ENCODE measurements at places on chromosomes 5 and 9. TPM values are rescaled to one million over a fixed set of nuclear protein-coding genes. Genes with fewer than 3 reads are reported as not detected.

Gene PCDHAC2
- 0.10 TPM for total RNA-seq

Gene NTNG2
- not detected for total RNA-seq

Gene SAPCD2
- 217 TPM for total RNA-seq

Gene SPINK7
- not detected for total RNA-seq

Gene AQP3
- total RNA-seq = 116 TPM

Gene KIF27
- total RNA-seq = 0.20 TPM

Gene ARL14EPL
- not detected for total RNA-seq

DNA sequence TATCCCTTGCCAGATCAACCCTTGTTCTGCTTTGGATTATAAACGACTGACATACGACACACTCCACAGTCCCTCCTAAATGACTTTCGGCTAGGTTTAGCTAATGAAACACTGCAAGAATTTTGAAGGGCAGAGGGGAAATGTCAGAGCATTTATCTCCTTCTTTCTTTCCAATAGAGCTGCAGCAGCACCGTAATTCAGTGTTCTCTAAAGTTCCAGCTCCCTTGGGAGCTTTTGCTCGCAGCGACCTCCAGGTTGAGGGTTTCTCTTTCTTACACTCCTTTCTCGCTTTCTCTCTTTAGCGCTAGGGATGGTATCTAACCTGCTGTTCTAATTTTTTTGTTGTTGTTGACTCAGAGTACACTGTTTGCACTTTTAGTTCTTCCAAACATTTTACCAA is 467.1 kb upstream of the ST8SIA4 start:
- no peak for DNase-seq

- no peak for DNase-seq
Measured at GRCh38 chr9:133113163-133113948, 7.7 kb downstream of the RALGDS start.

- no peak for DNase-seq
Measured at GRCh38 chr5:106408570-106408969, 1262.2 kb downstream of the EFNA5 start.

DNA sequence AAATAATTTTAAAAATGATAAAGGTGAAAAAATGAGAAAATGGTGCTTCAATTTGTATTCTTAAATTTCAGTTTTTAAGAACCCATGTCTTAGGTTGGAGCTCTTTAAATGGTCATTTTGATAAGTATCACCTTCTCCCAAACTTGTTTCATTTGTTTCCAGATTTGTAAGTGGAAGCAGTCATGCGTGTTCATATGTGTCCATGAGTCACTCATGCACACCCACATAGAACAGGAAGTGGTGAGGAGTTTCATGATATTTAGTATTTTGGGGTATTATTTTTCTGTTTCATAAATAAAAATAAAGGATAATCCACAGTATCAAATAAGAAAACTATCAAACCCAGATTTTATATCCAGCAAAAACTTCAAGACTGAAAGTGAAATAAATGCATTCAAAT is 570.4 kb upstream of the ST8SIA4 start:
- no peak for DNase-seq

DNA sequence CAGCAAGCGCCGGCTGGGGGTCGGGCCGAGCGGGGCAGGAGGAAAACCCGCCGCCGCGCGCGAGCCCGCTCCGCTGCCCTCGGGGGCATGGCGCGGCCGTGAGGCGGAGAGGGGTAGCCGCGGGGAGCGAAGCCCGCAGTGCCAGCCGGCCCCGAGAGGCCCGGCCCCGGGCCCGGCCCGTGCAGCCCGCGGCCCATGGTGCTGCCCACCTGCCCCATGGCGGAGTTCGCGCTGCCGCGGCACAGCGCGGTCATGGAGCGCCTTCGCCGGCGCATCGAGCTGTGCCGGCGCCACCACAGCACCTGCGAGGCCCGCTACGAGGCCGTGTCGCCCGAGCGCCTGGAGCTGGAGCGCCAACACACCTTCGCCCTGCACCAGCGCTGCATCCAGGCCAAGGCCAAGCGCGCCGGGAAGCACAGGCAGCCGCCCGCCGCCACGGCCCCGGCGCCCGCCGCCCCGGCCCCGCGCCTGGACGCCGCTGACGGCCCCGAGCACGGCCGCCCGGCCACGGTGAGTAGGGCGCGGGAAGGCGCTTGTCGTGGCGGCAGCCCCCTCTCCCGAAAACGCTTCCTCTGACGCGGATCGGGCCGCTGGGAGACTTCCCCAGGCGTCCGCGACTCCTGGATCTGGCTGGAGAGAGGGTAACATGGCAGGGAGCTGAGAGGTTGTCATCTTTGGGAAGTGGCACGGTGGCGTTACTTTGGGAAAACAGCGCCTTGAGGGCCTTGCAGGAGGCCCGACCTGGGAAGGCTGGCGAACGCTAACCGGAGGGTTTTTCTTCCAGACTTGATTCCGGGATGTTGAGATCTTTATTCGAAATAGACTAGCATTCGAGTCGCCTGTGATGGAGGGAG is 523 bp downstream of the MAML1 start:
- peak; percentile 52 for DNase-seq

- DNase-seq = no peak
Measured at GRCh38 chr5:11064763-11065450, 303.9 kb upstream of the DAP start.

DNA sequence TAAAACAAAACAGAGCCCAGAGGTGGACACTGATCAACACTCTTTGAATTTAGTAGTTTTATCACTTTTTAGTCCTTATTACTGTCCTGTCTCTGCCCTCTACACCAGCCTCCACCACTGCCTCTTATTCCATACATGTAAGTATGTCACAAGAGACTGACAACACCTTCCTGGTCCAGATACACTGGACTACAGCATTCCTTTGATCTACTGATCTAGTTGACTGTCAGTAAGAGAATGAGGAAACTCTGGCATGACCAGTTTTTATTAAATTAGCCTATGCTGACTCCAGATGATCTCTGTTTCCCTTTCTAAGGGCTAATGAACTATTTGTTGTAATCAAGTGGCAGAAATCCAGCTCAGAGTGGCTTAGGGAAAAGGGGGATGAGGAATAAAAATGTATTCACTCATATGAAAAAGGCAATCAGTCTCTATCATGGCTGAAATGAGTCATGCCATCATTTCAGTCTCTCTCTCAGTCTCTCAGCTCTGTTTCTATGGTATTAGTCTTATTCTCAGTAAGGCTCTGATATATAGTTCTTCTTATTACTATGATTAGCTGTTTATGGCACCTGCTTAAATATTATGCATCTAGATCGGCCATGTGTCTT is 5.5 kb downstream of the ARHGEF37 start:
- DNase-seq = no peak

DNA sequence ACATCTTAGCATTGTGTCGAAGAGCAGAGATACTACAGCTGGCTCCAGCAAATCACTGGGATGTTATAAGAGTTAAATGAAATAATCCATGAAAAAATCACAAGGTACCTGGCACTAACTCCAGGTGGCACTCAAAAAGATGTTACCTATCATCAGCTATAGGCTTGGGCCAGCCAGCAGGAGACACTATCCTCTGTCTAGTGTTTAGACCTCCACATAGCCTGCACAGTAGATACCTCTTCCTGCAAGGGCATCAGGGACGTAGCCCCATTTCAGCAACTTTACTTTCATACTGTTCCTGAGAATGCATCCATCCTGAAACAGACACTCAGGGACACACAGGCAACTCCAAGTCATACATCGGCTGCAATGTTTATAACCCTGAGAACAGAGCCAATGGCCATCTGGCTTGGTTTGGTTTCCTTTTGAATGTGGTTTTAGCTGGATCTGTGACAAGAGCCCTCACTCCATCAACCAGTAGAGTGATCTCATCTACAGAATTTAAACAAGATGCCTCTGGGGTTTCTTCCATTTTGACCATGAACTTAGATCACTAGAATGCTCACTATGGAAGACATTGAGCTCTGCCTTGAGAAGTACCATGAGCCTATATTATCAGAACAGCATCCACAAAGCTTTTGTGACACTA is 69.9 kb downstream of the TLE1 start:
- no peak for DNase-seq

DNA sequence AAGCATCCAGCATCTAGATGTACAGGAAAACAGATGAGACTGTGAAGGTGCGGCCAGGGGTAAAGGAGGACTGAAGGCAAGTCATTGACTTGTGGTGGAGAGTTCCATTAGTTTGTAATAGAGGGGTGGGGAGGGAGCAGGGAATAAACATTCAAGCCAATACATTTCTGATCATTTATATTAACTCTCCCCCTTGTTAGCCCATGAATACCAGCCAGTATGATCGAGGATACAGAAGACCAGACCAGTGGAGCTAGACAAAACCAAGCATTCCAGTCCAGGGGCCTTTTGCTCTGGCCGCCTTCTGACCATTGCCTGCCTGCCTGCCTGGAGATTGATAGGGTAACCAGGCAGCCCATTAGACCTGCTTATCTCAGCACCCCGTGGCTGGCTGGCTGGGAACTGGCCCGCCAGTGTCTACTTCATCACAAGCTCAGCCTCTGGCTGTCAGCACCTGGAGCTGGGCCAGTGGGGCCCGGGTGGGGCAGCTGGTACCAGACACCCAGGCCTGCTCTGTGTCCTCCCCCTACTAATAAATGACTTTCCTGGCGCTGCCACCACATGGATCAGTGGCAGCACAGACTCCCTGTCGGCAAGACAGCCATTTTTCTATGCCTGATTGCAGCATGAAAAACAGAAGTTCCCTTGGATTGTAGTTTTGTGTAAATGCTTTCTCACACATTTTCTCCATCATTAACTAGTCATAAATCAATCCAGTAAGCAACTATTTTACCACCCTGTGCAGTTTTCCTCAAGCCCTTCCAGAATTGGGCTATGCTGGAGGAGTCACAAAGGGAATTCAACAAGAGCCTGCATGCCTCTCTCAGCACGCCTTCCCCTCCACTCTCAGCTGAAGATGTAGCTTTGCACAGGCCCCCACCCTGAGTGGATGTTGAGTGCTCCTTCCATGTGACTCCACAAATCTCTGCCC is 181.3 kb downstream of the SNCAIP start:
- peak; percentile 24 for DNase-seq

DNA sequence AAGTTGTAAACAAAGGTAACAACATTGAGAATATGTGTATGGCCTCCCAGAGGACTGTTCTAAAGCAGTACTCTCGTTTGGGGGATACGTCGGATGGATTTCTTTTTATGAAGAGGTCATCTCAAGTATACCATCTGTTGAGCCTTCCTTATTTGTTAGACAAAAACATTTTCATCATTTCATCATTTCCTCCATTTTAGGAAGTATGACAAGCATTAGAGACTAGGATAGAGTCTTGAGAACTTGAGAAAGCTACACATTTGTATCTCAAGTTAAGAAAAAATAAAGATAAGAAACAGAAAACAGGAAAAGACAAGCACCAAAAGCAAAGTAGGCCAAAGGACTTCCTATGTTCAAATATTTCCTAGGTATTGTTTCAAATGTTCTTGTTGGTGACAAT is 307.0 kb downstream of the EFNA5 start:
- no peak for DNase-seq

DNA sequence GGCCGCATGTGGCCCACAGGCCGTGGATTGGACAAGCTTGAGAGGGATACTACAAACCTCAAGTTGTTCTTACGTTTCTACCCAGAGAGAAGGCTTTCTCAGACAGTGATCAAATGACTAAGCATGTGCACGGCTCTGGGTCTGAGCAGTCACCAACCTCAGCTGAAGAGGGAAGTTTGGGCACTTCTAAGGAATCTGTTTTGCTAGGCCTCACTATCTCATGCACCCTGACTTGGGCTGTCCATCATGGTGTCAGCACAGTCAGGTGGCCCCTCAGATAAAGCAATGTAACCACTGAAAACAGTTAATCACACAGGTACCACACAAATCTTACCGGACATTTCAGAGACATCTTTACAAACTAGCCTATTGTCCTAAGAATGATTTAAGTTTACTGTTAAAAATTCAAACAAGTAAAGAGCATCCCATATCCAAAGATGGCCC is 24.6 kb downstream of the CSF2 start:
- DNase-seq = no peak

GRCh38 chr9:104386425-104387069 is 117.5 kb upstream of the OR13F1 start:
- DNase-seq = peak; percentile 15

DNA sequence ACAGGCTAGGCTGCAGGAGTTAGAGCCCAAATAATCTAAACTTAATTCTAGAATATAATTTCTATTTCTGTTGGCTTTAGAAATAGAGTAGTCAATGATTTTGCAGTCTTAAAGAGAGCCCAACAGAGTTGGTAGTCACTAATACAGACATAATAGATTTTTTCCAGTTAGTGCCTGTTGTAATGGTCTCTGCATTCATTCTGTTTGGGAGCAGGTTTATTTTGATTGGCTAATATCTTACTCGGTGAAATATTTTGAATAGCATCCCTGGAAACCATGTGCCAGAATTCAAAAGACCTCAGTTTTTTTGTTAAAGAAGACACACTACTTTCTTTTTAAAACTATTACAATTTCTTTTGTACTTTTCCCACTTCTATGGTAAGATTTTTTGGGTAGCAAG is 107.2 kb downstream of the RASGRF2 start:
- DNase-seq = no peak

DNA sequence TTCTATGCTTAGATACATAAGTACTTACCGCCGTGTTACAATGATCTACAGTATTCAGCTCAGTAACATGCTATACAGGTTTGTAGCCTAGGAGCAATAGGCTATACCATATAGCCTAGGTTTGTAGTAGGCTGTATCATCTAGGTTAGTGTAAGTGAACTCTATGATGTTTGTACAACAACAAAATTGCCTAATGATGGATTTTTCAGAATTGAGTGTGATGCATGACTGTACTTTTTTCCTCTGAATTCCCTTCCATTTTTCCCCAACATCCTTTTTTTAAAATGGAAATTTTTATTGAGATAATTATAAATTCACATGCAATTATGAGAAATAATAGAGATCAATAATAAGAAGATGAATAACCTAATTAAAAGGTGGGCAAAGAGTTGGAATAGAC is 67.9 kb upstream of the TNFSF8 start:
- DNase-seq = no peak

DNA sequence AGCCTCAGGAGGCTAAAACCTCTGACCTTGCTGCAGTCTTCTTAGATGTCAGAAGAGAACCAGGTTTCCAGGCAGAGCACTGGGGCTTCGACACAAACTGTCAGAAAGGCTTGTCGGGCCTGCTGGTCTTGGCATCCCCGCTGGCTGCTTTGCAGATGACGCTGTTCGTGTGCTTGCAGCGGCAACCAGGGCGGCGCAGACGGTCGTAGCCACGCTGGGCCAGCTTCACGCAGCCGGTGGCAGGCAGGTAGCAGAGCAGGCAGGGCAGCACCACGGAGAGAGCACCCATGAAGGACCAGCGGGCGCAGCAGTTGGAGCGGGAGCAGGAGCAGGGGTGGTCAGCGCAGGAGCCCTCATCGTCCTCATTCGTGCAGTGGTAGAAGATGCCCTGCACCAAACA is 10.7 kb downstream of the SPRY4 start:
- DNase-seq = no peak

DNA sequence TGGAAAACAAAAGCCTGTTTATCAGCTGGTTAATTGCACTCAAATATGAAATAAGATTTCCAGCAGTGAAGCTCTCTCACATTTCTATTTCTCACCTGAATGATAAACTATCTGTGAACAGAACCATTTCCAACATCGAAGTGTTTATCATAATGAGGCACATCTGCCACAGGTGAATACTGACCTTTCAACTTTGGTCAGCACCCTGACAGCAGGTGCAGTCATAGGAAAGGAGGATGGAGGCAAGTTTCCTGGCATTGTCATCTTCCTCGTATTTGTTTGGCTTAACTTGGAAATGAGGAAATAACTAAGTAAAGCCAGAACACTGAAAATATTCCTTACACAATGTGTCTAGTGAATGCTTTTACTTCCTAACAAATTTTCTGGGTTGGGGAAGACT is 716.4 kb downstream of the NR2F1-AS1 start:
- no peak for DNase-seq

All from HT-29 (cell line).